NCI-H146 (cell line): ENCODE measurements at places on chromosomes 13 and 19.

DNA sequence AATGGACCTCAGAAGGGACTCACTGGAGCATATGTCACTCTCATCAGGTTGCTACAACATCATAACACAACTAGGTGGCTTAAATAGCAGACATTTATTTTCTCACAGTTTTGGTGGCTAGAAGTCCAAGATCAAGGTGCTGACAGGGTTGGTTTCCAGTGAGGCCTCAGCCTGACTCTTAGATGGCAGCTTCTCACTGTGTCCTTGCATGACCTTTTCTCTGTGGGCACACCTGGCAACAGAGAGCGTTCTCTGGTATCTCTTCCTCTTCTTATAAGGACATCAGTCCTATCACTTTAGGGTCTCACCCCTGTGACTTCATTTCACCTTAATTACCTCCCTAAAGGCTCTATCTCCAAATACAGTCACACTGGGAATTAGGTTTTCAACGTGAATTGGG, 74.5 kb downstream of the CYSLTR2 start:
- no peak for DNase-seq

GRCh38 chr19:19342086-19343015, 21.7 kb downstream of the MAU2 start:
- DNase-seq, result peak; percentile 91

- no peak for DNase-seq
Measured at GRCh38 chr13:73996569-73996968, 137.6 kb downstream of the KLF12 start.

- DNase-seq, result no peak
Measured at GRCh38 chr13:98539666-98540065, 37.2 kb downstream of the STK24 start.

DNA sequence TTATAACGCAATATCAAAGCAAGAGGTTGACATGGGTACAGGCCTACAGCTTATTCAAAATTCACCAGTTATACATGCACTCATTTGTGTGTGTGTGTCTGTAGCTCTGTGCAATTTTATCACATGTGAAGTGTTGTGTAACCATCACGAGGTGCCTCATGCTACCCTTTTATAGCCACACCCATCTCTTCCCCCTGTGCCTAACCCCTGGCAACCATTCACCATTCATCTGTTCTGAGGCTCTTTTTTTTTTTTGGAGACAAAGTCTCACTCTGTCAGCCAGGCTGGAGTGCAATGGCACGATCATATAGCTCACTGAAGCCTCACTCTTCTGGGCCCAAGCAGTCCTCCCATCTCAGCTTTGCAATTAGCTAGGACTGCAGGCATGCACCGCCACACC, 78.4 kb downstream of the DPF1 start:
- no peak for DNase-seq

- peak; percentile 71 for DNase-seq
Measured at GRCh38 chr13:46551410-46552302, 1.3 kb upstream of the LRCH1 start.

GRCh38 chr13:92951273-92951890, 275.2 kb upstream of the GPC6 start:
- DNase-seq, result no peak

- DNase-seq, result peak; percentile 72
Measured at GRCh38 chr13:84896128-84896527, 903.1 kb downstream of the SLITRK6 start.

DNA sequence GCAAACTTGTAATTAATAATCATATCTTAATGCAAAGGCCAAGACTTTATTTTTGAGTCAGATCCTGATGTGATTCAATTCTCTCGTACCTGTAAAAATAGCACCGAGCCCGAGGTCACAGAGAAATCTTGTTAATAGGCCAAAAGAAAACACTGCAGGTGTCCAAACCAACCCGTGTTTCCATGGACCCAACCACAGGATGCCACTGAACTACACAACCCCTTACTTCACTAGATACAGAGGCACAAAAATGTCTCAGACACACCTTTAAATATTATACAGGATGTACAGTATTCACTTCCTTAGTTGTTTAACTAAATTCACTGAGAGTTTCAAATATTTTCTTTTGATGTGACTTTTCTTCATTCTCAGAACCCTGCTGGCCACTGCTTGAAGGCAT, 530.9 kb downstream of the MYO16 start:
- DNase-seq, result no peak
